ENCODE measurements at places on chromosomes 3 and 15.

- no peak for DNase-seq
Measured at GRCh38 chr15:97410897-97411575, 549.5 kb upstream of the ARRDC4 start.

GRCh38 chr15:93040288-93041158 is 48.5 kb downstream of the RGMA start:
- DNase-seq = no peak

DNA sequence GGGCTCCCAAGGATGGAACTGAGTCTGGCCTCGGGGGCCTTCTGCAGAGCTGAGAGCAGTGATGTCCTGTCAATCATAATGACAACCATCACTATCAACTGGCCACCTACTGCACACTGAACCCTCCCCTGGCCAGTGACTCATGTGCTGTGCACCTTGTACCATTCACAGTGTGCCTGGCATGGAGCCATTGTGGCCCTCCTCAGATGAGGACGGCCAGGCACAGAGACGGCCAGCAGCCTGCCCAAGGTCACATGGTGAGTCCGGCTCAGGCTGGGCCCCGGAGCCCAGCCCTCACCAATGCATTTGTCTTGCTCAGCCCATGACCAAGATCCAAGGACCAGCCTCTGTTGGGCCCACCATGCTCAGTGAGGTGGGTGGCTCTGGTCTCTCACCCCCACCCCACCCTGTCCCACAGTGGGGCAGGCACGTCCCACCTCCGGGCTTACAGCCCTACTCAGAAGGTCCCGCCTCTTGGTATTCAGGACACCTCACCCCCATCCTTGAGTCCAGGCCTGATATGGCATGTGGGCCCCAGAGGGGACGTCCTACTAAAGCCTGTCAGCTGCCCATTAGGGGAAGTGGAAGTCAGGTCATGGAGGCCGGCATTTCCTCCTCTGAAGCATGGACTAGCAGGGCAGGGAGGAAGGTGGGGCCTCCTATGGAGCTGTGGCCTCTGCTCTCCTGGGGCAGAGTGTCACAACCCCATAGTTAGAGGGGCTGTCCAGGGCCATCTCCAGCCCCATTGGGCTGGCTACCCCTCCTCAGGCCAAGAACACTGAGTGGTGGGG is 35.9 kb upstream of the TMEM115 start:
- DNase-seq = no peak

- DNase-seq = no peak
Measured at GRCh38 chr3:88779482-88779881, 327.9 kb upstream of the EPHA3 start.

DNA sequence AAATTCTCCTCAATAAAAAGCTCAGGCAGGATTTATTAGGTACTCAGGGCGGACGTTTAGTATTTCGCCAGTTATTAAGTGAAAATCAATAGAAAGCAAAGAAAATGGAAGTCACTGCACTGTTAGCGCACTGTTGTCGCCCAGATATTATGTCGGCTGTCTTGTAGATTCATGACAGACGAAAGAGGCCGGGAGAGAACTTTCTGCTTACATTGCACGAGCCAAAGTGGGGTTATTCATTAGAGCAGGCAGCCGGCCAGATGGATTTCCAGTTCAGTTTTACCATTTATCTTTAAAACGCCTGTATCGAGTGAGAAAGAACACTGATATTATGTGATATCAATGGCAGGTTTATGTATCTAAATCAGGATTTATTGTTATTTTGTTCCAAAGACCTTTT is 866.0 kb upstream of the NR2F2 start:
- no peak for DNase-seq

- DNase-seq = no peak
Measured at GRCh38 chr3:139838269-139838957, 96.6 kb upstream of the CLSTN2 start.

GRCh38 chr3:195913382-195913781 is 5.0 kb upstream of the TNK2 start:
- no peak for DNase-seq

DNA sequence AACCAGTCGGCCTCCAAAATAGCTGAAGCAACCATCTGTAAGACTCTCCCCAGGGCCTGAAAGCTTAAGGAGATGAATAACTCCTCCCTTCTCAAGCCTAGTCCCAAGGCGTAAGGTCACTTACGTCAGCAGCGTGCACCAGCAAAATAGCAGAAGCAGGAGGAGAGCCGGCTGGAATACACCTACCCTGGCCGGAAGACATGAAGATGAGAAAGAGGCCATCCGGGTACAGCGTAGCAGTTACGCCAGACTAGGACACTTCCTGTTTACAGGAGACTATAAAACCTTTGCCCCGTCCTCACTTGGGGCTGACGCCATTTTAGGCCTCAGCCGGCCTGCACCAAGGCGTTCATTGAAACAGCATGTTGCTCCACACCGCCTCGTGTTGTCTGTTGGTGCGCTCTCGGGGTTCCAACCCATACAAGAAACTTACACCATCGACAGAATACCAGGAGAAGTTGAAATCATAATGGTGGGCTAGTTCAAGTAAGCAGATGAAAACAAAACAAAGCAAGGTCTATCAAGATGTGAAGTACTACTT is 2.5 kb downstream of the CFAP92 start:
- DNase-seq = no peak

DNA sequence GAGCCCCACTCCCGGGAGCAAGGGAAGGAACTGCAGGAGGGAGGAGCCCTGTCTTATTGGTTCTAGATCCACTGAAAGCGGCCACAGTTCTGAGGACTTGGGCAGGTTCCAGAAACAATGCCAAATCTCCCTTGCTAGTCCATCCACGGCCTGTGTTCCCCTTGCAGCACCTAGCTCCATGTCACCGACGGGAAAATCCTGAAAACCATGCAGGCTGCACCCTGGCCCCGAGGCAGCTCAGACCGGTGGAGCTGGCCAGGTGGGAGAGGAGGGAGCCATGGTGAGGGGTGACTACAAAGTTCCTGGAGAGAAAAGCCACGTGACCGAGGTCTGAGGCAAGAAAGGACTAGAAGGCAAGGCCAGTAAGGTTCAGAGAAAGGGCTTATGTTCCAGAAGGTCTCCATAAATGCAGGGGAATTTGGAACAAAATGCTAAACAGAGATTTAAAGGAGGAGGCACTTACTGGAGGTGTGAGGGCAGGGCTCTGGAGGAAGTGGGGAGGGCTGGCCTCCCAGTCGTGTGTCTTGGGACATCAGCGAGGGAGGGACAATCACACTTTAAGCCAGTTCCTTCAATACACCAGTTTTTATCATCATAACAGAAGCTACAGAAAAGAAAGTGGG is 5.4 kb downstream of the MGLL start:
- peak; percentile 67 for DNase-seq

DNA sequence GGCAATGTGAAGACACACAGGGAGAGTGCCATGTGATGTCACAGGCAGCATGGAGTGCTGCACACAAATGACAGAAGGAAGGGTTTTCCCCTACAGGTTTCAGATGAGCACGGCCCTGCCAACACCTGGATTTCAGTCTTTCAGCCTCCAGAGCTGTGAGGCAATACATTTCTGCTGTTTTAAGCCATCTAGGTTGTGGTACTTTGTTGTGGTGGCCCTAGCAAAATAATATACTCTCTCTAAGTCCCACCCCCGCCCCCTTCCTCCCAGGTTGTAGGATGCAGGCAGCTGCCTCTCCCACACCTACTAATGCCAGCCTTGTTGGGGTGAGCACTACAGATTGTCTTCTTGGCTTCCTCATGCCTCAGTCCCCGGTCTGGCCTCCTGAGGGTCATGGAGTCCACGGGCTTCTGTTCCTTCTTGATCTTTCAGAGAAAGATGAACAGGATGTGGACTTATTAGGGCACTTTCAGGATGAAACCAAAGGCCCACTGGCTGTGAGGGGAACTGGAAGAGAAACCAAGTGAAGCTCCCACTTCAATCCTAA is 180.0 kb downstream of the CD47 start:
- no peak for DNase-seq

DNA sequence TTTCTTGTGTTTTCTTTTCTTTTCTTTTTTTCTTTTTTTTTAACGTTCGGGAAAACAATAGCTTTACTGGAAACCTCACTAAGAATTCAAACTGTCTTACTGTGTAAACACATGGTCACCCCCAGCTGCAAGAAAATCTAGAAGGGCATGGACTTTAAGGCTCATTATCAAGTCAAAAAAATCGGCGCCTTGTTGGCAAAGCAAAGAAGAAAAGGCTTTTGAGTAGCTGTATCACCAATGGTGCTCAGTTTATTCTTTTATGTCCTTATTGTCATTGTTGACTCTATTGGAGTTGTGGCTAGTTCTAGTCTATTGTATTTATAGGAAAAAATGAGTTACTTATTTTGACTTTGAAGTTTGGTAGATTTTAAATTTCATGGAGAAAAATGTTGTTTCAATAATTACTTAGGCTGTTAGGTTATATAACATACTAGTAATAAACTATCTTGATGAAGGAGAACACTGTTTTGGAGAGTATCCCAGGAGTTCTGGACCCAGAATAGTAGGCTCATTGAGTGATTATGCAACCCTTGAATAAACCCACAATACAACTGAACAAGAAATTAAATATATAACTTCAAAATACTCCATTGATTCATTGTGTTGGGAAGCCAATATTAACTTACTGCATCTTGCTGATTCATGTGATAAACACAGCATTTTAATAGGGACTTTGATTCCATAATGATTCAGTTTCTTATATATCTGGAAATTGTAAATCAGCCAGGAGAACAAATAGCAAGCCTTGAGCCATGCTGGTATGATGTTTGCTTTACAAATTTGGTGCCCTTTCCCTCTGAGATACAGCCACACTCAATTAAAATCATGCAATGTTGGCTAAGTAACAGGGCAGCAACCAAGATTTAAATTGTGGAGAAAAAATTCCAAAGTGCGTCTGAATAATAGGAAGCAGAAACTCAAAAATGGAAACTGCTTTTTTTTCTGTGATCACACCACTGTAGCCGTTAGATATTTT is 27.8 kb upstream of the GOLIM4 start:
- peak; percentile 8 for DNase-seq

DNA sequence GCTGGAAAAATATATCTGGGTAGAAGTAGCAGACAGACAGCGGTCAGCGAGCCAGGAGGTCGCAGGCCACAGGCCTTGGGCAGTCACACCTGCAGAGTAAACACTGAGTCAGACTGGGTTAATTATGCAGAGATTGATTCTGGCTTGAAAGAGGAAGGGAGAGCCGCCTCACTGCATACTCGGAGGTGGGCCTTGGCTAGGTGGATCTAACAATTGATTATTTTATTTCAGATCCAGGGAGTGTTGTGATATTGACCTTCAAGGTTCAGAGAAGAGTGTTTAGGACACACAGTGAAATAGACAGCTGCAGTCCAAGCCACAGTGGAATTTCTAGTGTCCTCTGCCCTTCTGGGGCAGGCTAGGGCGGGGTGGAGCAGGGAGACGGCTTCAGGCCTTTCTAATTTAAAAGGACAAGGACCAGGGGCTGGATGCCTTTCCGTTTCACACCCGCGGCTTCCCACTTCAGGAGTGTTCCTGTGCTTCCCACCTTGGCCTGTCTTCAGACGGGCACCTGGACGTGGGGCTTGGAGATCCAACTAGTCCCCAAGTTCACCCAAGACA is 237.3 kb downstream of the XXYLT1 start:
- no peak for DNase-seq

- no peak for DNase-seq
Measured at GRCh38 chr3:16506884-16507577, 6.5 kb downstream of the RFTN1 start.

GRCh38 chr15:71293723-71294122 is 178.5 kb downstream of the THSD4 start:
- DNase-seq = no peak

GRCh38 chr3:67647390-67647878 is 7.0 kb downstream of the SUCLG2 start:
- no peak for DNase-seq

- no peak for DNase-seq
Measured at GRCh38 chr3:49648354-49649019, 25.7 kb upstream of the APEH start.

DNA sequence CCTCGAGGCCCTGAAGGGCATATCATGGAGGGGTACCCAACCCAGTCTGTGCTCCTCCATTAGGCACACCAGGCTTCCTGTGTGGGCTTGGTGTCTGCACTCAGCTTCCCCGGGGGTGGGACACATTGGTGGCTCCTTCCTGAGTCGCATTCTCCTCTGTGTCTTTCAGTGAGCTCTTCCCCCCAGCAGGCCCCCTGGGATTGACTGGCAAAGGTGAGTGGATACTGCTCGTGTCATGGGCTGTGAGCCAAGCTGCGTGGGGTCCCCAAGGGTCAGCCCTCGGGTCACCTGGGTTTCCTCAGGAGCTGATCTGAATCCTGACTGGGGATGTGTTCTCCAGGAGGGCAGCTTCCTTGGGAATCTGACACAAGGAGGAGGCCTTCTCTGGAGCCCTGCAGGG is 231.0 kb downstream of the SNRPN start:
- DNase-seq = no peak

DNA sequence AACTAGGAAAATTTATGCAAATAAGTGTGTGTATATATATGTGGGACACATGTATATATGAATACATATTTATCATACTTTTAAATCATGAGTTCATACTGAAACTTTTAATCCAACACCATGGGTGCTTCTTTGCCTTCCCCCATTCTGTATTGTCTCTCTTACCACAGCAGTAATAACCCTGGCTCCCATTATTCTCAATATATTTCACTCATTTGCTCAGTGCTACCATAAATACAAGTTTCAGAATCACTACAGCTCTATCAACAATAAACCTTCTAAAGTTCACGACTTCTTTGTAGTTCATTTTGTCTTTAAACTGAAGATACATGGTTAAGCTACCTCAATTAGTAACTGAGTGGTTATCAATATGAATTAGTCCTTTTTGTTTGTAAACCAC is 82.2 kb downstream of the PCCB start:
- DNase-seq = no peak

GRCh38 chr3:194396539-194396858 is 2.6 kb downstream of the GP5 start:
- DNase-seq = no peak

DNA sequence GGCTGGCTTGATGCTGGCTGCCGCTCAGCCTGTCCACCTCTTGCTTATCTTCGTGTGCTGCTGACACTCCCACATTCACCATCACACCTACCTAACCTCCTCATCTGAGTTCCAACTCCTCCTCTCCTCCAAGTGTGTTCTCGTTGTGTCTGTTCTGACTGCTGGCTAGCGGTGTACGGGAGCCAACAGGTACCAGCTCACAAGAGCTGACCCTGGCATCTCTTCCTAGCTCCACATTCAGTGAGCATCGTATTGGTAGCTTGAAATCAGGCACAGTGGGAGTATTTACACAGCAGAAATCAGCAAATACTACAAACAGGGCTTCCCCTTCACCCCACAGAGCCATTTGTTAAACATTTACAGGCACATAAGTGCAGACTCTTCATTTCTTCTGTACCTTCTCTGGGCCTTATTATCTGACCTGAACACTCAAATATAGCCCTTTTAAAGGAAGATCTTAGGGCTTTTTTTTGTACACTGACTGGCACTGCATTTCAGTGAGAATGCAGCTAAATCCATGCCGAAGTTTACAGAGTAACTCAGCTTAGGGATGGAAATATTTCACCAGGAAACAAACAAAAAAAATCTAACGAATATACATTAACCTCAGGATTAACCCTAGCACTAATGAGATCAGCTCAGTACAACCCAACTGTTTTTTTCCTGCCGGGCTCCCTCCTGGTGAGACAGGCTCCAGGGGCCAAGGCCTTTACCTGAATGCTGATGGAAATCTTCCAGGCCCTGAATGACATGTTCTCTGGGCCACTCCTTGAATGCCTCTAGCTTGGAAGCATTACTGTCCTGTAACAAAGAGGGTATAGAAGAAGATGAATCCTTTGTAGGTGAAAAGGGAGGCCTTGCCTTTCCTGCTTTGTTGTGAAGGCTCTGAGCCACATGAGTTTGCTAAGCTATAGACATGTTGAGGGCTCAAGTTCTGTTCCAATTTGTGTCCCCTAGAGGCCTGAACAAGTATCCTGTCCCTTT is 150.5 kb upstream of the LPP start:
- DNase-seq = peak; percentile 67
